ENCODE measurements at places on chromosomes 13 and 19.

DNA sequence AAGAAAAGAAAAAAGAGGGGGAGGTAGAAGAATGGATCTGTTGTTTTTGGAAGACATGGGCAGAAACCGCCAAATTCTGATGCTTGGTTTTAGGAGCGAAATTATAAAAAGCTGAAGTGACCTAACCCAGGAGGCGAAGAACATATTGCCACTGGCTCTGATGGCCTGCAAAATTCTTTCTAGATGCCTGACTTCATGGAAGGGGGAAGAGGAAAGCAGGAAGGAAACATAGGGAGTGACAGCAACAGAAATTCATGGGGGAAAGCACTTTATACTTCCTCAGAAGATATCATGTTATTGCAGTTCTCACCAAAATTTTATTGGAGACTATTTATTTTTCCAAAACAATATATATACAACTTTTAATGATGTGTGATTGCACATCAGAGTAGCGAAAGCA, 213.5 kb downstream of the DLEU7 start:
- no peak for DNase-seq

DNA sequence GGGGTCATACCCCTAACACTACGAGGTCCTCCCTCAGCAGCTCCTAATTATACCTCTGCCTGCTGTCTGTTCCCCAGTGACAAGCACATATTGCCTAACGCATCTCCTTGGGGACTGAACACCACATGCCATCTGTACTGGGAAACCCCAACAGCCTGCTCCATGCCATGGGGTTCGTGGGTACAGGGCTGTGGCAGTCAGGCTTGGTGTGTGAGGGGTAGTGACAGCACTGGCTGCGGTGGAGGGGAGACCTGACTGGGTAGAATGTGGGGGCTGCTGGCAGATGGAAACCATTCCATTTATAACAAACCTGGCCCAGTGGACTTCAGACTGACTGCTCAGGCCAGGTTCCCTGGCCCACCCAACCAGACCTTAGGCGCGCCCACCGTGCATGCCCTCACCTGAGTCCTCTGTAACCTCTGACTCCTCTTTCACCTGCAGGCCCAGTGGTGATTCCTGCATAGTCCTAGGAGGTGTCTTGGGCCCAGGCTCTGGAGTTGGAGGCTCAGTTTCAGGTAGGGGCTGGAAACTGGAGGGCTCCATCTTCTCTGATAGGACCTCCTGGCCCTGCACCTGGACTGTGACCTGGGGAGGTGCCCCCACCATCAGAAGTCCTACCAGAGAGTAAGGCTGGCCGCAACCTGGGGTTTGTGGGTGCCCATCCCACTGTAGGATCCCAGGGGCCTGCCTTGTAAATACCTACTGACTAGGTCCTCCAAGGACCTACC, 3.0 kb downstream of the MZF1 start:
- no peak for DNase-seq

- DNase-seq, result no peak
These were observed 185.3 kb upstream of the IPO5 start for GRCh38 chr13:97768134-97768533.

DNA sequence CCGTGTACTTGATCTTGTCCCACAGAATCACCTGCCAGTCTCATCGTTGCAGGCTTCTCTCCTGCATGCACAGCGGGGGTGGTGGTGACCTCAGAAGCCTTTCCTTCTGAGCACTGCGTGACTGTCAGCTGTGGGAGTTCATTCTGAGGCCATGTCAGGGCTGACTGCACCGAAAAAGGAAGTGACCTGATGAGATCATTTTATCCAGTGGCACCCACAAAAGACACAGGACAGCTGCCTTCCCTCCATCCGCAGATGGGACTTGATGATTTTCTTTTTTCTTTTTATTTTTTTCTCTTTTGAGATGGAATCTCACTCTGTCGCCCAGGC, 89.7 kb downstream of the RAB20 start:
- no peak for DNase-seq

DNA sequence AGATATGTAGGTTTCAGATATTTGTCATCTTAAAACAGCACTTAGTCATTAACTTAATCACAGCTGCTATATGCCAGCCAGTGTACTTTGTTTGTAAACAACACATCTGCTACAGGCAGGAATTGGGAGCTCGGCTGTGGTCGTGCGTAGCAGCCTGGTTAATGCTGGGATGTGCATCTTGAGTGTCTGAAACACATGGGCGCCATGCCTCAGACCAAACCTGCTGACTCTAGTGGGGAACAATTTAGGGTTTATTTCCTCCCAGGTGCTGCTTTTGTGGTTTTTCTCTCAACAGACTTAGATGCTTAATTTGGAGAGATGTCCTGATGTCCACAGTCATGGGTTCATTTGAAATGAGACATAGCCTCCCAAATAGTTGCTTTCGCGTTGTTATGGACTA, 238.5 kb upstream of the TMTC4 start:
- no peak for DNase-seq

- no peak for DNase-seq
These were observed 2.9 kb upstream of the ZNF304 start for GRCh38 chr19:57348136-57348535.

- no peak for DNase-seq
These were observed 530 bp downstream of the MAU2 start for GRCh38 chr19:19321141-19321577.

DNA sequence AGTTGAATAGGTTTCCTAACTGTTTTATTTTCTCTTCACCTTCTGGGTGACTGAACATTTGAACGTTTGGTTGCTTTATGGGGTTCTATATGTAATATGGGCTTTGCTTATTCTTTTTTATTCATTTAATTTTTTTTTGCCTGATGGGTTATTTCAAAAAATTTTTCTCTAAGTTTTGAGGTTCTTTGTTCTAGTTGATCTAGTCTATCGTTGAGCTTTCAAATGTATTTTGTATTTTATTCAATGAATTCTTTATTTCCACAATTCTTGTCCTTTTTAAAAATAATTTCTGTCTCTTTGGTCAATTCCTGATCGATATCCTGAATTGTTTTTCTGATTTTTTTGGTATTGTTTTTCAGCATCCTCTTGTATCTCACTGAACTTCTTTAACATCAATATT, 239.5 kb upstream of the PCDH9 start:
- DNase-seq, result no peak

Measured in astrocyte of the cerebellum (primary cell).